CMK (cell line): ENCODE measurements at places on chromosomes 13 and 19.

DNA sequence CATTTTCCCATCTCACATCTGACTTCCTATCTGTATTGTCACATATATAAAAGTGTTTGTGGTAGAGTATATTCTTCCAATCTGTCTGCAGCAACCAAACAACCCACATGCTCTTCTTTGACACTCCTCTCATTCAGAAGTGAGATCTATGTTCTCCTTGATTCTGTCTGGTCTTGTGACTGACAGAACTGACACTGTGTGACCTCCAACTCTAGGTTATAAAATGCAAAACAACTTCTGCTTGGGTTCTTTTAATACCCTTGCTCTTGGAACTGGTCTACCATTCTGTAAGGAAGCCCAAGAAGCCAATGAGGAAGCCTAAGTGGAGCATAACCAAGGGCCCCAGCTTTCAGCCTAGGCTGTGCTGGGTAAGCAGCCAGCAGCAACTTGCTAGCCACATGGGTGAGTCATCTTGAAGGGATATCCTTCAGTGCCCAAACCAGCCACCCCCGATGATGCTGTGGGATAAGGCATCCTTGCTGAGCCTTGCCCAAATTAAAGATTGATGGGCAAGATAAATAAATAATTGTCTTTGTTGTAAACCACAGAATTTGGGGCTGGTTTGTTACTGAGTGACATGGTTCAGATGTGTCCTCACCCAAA is 18.4 kb upstream of the ITM2B start:
- DNase-seq = no peak

GRCh38 chr19:4430760-4431159 is 26.8 kb downstream of the UBXN6 start:
- DNase-seq = no peak

DNA sequence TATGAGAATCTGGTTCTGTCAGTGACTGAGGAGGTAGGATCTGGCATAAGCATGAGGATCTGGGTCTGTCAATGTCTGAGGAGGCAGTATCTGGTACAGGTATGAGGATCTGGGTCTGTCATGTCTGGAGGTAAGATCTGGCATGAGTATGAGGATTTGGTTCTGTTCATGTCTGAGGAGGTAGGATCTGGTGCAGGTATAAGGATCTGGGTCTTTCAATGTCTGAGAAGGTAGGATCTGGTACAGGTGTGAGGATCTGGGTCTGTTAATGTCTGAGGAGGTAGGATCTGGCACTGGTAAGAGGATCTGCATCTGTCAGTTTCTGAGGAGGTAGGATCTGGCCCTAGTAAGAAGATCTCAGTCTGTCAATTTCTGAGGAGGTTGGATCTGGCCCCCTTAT is 12.4 kb upstream of the PDCD2L start:
- no peak for DNase-seq

DNA sequence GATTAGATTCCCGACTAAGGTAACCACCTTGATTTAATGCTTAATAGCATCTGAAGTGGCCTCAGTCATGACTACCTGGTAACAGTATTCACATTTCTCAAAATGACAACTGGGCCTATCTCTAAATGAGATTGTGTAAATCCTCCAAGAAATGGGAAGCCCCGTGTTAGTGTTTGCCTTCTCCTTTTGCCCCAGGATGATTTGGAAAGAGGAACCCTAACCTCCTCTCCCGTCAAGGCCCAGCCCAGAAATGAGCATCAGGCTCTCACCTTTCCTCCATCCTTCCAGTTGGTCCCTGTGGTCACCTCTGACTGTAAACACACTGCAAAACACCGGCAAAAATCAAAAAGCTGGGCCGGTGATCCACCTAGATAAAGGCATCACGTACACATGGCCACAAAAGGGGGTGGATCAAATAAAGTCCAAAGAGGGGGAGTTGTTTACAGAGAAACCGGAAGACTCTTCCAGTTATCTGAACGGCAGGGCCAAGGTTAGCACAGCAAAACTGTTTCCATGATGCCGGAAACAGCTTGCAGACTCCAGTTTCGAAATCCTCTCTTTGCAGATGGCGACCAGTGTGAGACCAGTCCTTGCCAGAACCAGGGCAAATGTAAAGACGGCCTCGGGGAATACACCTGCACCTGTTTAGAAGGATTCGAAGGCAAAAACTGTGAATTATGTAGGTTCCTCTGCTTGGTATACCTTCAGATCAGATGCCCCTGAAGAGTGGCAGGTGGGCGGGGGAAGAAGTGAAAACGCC is 16.4 kb downstream of the F10 start:
- no peak for DNase-seq

GRCh38 chr13:49218493-49219051 is 1.6 kb upstream of the MLNR start:
- DNase-seq = no peak

DNA sequence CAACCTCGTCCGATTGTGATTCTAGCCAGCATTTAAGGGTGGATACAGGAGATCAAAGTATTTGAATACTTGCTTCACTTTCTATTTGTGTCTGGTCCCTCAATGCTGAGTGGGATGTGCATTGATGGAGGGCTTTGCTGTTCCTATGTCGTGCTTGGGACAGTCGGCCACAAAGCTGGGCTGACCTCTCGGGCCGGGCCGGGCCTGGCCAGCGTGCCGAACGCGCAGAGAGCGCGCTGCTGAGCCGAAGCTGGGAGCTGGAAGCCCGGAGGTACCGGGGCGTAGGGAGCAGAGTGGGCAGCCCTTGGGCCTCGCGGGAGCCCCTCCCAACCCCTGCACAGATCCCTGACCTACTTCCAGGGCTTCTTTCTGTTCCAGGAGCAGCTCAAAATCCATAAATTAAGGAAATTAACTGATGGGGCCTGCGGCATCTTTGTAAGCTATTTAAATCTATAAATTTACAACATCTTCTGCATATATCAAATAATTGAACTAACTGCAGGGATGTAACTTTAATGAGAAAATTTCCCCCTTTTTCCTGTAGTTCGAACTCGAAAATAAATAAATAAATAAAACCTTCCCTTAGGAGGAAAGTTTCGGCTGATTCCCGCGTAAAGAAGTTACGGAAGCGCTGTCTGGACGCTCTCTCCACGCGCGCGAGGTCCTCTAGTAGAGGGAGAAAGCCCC is 1.8 kb upstream of the KCTD15 start:
- no peak for DNase-seq

DNA sequence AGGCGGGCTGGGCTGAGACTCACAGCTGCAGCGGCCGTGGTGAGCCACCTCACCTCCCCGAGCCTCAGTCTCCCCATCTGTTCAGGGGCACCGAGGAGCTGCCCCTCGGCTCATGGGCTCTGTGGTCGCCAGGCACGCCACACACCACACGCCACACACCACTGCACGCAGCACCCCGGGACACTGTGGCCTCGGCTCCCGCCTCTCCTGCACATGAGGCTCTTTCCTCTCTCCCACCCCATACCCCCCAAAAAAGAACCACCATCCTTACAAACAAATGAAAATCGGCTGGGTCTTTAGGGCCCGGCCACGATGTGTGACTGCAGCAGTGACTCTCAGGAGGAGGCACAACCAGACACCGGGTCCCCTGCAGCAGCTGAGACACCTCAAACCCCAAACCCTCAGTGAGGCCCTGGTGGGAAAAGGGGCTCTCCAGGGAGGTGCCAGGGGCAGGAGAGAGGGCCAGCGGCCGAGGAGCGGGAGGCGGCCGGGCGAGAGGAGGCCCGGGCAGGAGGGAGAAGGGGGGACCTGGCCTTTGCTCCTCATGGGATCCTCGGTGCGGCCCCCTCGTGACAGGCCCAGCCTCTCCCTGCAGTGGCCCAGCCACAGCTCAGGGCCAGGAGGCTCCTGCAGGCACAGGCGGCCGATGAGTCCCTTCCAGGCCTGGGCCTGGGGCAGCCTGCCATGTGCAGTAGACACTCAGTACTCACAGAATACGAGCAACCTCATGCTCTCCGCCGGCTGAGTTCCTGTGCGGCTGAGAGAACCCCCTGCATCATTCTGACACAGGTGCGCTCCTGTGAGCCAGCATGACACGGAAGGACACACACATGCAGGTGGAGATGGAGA is 66.3 kb downstream of the RASA3 start:
- no peak for DNase-seq

- no peak for DNase-seq
Observed at GRCh38 chr13:44778761-44779484, 202.8 kb upstream of the TSC22D1 start.

DNA sequence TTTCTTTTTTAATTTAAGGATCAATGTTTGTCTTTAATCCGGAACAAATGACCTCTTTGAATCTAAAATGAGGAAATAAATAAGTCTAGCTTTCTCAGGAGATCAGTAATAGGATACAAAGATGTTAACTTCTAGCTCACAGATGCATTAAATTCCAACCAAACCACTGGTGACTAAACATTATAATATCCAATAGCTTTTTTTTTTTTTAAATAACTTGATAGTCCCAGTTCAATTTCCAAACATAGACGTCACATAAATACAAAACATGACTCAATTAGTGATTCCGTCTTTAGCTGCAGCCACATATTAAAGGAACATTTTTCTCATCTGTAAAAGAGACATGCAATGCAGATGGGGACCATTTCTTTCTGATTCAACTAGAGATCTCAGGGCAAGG is 390.5 kb upstream of the PCDH9 start:
- DNase-seq = no peak

- no peak for DNase-seq
Observed at GRCh38 chr19:42850981-42851717, 28.4 kb downstream of the PSG1 start.
